ENCODE measurements at places on chromosomes 4 and X.

GRCh38 chr4:59762344-59762743 lies 1437.8 kb upstream of the ADGRL3 start:
- DNase-seq = no peak

- DNase-seq = no peak
Measured at GRCh38 chr4:72076562-72076961, 44.8 kb downstream of the NPFFR2 start.

DNA sequence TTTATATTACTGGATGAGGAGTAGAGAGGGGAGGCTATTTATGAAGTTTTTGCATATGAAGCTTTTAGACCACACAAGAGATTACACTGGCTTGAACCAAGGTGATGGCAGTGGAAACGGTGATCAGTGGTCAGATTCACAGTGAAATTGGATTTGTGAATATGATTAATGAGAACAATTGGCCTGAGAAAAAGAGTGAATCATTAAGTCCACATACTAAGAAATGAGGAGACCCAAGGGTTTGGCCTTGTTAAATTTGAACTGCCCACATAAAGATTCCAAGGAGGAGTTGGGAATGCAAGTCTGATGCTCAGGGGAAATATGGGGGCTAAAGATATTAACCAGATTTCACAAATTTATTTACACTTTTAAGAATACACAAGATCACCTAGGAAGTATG lies 155.3 kb upstream of the ADGRL3 start:
- DNase-seq = no peak

DNA sequence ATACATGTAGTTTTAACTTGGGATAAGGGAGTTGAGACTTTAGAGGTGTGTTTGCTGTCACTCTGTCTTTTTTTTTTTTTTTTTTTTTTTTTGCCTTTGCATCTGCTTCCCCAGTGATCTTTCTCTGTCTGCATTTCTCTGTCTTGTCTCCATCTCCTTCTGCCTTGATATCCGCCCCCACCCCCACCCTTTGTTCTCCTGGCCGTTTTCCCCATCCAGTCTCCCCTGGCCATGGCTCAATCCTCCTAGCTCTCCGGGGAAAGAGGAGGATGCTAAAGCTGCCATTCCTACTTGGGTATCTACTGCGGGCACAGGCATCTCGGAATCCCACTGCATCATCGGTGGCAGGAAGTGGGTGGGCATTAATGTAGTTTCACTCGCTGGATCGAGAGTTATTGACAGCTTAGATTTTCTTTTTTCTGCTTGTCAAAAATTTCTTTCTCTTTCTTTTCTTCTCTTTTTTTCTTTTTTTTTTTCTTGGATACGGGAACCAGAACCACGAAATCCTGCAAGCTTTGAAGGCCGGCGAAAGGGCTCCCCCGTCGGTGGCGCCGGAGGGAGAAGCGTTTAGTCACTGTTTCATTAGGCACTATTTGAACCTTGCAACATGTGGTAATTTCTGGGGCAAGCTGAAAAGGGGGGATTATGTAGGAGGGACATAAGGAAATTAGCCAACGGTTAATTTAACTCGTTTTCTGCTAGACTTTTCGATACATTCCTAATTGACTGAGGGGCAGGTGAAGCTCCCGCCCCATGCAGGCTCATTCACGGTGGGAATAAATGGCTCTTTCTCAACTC lies 8.2 kb downstream of the GSX2 start:
- no peak for DNase-seq

DNA sequence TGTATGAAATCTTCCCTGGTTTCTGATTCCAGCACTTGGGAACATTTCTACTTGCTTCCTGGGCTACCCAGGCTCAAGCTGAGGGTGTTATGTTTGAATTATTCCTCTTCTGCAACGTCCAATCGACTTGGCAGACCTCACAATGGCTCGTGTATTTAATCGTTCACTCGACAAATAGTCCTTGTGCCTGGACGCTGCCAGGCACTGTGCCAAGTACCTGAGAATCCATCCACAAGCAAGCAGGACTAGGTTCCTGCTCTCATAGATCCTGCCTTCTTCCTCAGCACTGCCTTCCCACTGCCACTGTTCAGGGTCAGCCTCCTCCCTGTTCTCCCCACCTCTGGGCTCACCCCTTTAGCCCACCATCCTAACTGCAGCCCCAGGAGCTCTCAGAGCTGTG lies 113.3 kb downstream of the EFNB1 start:
- DNase-seq = no peak

DNA sequence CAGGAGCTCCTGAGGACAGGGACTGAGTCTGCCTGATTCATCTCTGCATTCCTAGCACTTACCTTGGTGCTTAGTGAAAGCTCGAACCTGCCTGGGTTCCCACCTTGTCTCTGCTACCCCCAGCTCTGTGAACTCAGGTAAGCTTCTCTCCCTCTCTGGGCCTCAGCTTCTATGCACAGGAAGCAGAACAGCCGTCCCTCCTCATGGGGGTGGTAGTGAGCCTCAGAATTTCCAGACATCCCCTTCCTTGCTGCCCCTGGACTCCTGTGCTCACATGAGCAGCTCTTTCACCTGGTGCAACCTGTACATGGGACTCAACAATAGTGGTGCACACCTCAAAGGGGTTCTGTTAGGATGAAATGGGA lies 50.8 kb downstream of the HTRA3 start:
- no peak for DNase-seq

DNA sequence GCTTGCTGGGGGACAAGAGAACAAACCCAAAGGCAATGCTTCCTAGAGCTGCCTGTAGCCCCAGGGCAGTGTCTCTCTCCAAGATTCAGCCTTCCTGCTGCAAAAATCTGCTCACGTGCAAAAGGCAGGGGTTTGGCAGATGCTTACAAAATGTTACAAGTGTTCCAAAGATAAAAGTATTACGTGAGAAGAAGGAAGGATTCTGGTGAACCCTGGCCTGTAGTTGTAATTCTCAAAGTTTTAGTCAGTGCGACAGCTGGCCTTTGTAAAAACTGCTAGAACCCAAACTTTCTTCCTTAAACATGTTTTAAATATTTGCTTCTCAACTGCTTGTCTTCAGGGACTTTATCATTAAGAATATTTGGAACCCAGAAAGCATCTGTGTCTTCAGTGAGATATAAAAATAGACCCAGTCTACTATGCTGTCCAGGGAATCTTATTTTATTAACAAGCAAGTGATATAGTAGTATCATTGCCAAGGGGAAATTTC lies 232.3 kb downstream of the FRMPD4 start:
- no peak for DNase-seq

- no peak for DNase-seq
Measured at GRCh38 chr4:100493756-100494155, 24.1 kb downstream of the EMCN start.

DNA sequence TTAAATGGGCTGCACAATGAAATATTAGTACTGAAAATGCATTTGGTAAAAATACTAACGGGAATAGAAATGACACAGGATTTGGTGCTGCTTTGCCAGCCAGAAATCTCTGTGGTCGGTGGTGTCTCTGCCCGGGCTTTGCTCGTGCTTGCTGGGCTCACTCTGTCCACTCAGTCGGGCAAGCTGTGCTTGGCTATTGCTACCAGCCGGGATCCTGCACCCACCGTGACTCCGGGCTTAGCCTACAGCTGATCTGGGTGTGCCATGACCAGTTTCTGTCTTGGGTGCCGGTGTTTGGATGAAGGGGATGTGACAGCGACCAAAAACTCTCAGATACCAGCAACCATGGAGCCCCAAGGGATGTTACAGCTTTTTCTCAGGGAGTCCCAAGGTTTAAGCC lies 487.7 kb downstream of the TECRL start:
- no peak for DNase-seq

DNA sequence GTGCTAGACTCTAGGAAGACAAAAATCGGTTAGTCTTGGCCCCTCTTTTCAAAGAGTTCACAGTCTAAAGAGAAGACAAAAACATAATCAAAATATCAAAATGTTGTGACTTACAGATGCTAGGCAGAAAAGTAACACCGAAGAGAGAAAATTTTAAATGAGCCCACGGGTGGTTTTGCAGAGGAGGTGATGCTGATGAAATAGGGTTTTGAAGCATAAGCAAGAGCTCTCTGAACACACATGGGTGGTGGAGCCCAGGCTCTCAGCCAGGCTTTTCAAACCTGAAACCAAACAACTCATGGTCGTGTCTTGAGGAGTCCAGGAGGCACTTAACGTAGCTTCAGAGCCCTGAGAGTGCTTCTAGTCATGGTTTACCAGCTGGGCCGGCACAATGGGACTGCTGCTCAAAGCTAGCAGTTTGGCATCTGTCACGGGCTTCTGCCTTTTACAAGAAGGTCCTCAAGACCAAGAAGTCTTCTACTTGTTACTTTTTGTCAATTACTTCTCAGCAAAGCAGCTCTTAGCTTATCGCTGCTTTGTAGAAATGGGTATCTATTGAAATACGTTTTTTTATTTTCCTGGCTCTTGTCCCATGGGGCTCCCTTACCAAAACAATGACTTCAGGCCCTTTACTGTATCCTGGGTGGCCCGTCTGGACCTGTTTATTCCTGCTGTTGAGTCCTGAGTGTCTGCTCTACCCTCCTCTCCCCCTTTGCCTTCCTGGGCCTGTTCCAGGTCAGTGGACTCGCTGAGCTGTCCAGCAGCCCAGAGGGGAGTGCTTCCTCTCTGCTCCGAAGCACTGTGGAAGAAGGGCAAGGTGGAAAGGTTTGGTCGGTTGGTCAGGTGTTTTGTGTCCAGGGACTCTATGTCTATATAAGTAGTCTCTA lies 69.5 kb downstream of the TNIP2 start:
- DNase-seq = no peak

Measured in activated naive CD4-positive, alpha-beta T cell treated with anti-CD3 and anti-CD28 coated beads, Interleukin-2, amount 50 U/mL, for 16 hours (primary cell).